ENCODE measurements at places on chromosomes 1 and 21.
A peak's percentile ranks its signal among the peaks of the same experiment; 100 is the strongest.

- no peak overlapping the region for H3K4me3 ChIP-seq
- H3K36me3 ChIP-seq: peaks cover 4% of the 10 kb centered on the region
- DNase-seq: no peak
- peaks cover 26% of the 10 kb centered on the region for H3K27me3 ChIP-seq
These were observed 16.3 kb upstream of the PIGC start for GRCh38 chr1:172460177-172460576.

- H3K4me1 ChIP-seq: peaks cover 8% of the 10 kb centered on the region
- no peak for DNase-seq
- H3K4me3 ChIP-seq: no peak overlapping the region
- H3K36me3 ChIP-seq: peaks cover 2% of the 10 kb centered on the region
These were observed 218.2 kb downstream of the NPHP4 start for GRCh38 chr1:5774019-5774418.

GRCh38 chr1:46466477-46467182 lies 23.0 kb upstream of the DMBX1 start:
- peak overlapping the region; percentile 80 for H3K4me3 ChIP-seq
- peaks cover 20% of the 10 kb centered on the region for H3K4me1 ChIP-seq
- no peak for DNase-seq
- peaks cover 72% of the 10 kb centered on the region for H3K27me3 ChIP-seq
- H3K27ac ChIP-seq: no peak overlapping the region

- no peak overlapping the region for H3K27ac ChIP-seq
- peaks cover 2% of the 10 kb centered on the region for H3K4me1 ChIP-seq
- H3K36me3 ChIP-seq: peaks cover 3% of the 10 kb centered on the region
- no peak overlapping the region for H3K4me3 ChIP-seq
- no peak for DNase-seq
These were observed 14.9 kb upstream of the IER5 start for GRCh38 chr1:181073638-181074037.

Data from T-helper 17 cell (primary cell).